Stimulated activated CD8-positive, alpha-beta memory T cell treated with anti-CD3 and anti-CD28 coated beads, Interleukin-7, amount 100 ng/mL, for 48 hours (primary cell): ENCODE measurements at places on chromosomes 6 and 20.

- no peak for DNase-seq
Measured at GRCh38 chr20:45969712-45970634, 2.0 kb downstream of the ZNF335 start.

- DNase-seq, result peak; percentile 13
Measured at GRCh38 chr6:75602246-75603105, 796 bp downstream of the SENP6 start.

DNA sequence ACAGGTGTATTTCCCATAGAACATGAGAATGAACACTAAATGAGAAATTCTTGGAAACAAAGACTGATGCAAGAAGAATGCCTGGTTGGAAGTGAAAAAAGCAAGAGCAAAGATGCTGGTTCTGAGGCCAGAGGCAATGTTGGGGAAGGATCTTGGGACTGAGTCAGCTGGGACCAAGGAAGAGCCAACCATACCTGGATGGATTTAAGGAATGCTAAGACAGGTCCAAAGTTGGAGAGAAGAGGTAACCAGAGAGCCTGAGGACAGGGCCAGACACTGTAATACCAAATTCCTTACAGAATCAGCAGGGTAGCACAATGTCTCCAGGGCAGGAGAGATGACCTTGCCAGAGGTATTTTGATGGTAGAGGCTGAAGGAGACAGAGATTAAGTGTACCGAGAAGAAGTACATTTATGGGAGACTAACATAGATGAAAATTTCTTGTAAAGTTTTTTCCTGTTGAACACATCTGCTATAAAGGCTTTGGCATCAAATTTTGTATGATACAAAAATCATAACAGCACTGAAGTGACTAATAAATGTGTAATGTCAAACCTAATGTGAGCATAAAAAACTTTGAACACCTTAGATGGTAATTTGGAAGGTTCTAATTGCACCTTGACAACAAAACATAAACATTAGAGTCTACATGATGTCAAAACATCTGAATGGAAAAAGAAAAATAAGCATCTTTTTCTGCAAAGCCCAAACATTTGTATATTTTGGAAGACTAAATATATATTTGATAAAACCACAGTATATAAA, 221.7 kb upstream of the MARCKS start:
- DNase-seq, result no peak

- no peak for DNase-seq
Measured at GRCh38 chr6:90976341-90976740, 389.5 kb upstream of the MAP3K7 start.
